ENCODE measurements at places on chromosomes 2 and 18.
A peak's percentile ranks its signal among the peaks of the same experiment; 100 is the strongest.

GRCh38 chr2:122390406-122390805 is 635.0 kb downstream of the TSN start:
- DNase-seq: no peak

GRCh38 chr2:45721150-45721549 is 69.7 kb downstream of the PRKCE start:
- DNase-seq: no peak

- no peak for DNase-seq
Observed at GRCh38 chr18:25832001-25832604, 258.3 kb downstream of the SS18 start.

GRCh38 chr2:44126106-44126797 is 42.4 kb upstream of the PPM1B start:
- DNase-seq: no peak

DNA sequence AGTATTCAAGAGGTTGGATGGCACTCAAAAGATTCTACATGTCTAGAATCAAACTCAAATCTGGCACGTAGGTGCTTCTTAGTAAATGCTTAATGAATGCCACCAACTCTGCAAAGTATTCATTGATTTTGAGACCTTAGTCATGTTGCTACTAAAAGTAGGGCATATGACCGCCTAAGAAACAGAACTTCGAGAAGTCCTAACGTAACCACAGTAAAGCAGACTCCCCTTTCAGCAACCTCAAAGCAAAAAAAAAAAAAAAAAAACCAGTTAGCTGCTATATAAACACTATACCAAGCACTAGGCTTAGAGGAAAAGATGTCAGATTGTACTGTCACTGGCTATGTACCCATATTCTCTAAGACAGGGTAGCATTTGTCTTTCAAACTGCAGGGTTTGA is 33.9 kb downstream of the PTCD3 start:
- DNase-seq: no peak

GRCh38 chr2:8239531-8240088 is 442.2 kb upstream of the ID2 start:
- DNase-seq: peak; percentile 27

- DNase-seq: no peak
Observed at GRCh38 chr2:48343571-48344440, 186.1 kb upstream of the STON1 start.

DNA sequence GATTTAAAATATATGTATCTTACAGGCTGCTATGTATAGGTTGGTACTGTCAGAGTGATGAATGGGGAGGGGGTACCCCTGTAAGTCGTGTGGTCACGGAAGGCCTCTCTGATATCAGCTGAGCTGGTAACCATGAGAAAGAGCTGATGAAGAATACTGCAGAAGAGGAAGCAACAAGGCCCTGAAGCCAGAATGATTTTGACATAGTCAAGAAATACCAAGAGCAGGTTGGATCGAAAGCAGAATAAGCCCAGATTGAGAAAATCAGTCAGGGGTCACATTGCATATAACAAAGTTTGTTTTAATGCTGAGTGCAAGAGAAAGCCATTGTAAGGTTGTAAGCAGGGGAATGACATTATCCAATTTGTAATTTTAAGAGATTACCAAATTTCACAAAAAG is 57.3 kb downstream of the UNC50 start:
- no peak for DNase-seq

- no peak for DNase-seq
Observed at GRCh38 chr2:68216454-68217310, 35.6 kb downstream of the PPP3R1 start.

DNA sequence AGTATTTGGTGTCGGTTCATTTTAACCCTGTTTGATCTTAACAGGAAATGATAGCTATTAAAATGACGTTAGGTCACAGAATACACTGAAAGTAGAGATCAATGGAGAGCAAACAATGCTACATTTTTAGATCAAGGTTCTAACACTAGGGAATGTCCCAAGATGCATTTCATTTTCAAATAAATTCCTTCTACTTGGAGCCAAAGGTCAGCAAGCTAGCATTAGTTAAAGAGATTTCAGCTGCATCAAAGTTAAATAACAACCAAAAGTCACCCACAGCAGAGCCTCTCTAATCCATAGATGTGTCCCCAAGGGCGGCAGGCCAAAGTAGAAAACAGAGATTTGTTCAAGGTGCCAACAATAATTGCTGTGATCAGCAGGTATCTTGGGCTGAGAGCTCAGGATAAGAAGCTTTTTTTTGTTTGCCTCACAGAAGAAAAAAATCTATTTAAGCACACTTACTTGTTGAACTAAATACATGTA is 1233.6 kb upstream of the TMEFF2 start:
- no peak for DNase-seq

DNA sequence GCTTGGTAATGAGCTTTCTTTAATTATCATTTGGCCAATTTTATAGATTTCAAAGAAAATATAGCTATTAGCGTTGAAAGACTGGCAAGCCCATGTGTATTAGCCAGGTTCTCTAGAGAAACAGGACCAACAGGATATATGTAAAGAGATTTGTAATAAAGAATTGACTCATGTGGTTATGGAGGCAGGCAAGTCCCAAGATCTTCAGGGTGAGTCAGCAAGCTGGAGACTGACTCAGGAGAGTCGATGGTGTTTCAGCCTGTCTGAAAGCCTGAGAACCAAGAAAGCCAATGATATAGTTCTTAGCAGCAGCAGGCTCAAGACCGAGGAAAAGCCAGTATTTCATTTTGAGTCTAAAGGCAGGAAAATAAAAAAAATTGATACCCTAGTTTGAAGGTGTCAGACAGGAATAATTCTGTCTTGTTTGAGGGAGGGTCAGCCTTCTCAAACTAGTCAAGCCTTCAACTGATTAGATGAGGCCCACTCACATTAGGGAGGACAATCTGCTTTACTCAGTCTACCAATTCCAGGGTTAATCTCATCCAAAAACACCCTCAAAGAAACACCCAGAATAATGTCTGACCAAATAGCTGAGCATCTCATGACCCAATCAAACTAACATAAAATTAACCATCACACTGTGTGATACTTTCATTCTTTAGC is 78.3 kb upstream of the CRIM1 start:
- peak; percentile 32 for DNase-seq

DNA sequence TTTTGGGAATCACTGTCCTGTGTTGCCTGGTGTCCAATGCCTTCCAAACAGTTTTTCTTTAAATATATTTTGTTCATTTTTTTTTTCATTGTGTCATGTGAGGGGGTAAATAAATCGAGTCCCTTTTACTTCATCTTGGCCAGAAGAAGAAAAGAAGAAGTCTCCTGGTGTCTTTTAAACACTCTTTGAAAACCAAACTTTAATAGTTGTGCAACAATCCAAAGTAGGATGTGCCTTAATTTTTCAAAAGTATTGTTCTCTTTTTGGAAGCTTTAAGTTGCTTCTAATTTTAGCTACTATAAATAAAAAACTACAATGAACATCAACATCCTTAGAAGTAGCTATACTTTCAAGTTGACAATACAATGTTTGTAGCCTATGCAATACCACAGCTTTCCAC is 154.9 kb downstream of the ATAD2B start:
- DNase-seq: no peak

DNA sequence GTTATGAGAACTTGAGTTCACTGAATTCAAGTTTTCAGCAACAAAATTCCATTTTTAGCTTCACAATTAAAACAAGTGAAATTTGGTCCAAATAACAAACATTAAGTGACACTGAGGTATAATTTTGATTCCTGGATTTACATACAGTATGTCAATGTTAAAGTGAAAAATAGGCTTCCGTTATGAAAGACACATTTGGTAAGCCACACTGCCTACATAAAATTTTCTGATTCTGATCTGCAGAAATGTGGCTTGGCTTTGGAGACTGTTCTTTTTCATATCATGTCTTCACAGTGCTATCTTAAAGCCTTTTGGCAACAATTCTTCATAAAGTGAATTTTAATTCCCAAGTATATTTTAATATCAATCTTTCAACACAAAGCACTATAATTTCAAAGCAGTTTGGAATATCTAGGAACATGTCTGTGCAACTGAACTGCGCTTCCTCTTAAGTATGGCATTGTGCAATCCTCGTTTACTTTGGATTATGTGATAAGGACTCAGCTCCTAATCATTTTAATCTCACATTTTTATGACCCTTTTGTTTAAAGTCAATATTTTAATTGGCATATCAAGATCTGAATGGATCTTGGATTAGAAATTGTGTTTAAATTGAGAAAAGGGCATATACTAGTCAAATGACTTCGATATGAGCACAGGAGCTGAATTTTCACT is 60.0 kb downstream of the RBMS1 start:
- no peak for DNase-seq

GRCh38 chr18:35376742-35377695 is at the start of gene ZNF396:
Gene ZNF396, minus strand, starts transcription at chr18:35377337. Its CDS starts 3,045 bp downstream, at chr18:35374292.
- peak; percentile 52 for DNase-seq

GRCh38 chr2:25388491-25388890 is 46.8 kb upstream of the DNMT3A start:
- no peak for DNase-seq

GRCh38 chr18:74013955-74014354 is 133.7 kb downstream of the FBXO15 start:
- DNase-seq: no peak

DNA sequence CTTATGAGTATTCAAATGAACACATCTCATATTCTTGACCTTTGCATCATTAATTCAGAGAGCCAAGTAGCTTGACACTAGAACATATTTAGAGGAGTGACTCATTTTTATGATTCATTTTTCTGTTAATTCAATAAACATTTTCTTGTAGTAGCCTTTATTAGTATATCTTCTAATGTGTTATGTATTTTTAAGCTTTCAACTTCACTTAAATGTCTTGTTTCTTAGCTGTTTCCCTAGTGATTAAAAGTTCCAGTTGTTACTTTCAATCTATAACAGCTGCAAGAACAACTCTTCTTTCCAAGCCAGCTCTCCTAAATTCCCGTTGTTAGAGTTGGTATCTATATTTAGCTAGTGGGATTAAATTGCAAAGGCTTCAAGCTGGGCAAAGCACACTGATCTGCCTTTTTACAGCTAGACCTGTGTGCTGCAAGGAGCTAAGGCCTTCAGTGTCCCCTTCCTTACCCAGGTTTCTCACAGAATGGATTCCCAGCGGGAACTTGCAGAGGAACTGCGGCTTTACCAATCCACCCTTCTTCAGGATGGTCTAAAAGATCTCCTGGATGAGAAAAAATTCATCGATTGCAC is at the start of gene KLHL41:
TSS of gene KLHL41 (plus strand) at position 405 of the 588 bp plus-strand sequence. CDS start at position 482, 77 bp downstream.
- no peak for DNase-seq

GRCh38 chr2:25050128-25050527 is 8.3 kb downstream of the EFR3B start:
- DNase-seq: no peak

All from stimulated activated CD4-positive, alpha-beta T cell treated with anti-CD3 and anti-CD28 coated beads, TNF-alpha, amount 100 ng/mL, for 48 hours (primary cell).